RPMI8226 (cell line): ENCODE measurements at places on chromosomes 7 and 10.
A peak's percentile ranks its signal among the peaks of the same experiment; 100 is the strongest.

DNA sequence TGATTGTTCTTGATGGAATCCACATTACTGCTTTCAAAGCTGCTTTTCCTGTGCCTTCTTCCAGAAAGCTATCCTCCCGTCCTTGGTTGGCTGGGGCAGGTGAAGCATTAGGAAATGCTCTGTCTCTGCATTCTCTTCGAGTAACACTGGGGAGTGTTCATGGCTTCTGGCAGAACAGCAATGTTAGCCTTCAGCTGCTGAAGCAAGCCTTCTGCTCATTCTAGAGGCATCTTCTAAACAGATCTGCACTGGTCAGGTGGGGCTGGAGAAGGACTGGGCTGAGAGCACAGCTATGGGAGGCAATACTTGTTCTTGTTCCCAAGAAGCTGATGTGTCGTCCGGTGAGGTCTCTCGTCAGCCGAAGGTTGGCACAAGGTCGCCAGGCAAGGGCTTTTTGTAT is 80.6 kb downstream of the MGMT start:
- no peak for DNase-seq

DNA sequence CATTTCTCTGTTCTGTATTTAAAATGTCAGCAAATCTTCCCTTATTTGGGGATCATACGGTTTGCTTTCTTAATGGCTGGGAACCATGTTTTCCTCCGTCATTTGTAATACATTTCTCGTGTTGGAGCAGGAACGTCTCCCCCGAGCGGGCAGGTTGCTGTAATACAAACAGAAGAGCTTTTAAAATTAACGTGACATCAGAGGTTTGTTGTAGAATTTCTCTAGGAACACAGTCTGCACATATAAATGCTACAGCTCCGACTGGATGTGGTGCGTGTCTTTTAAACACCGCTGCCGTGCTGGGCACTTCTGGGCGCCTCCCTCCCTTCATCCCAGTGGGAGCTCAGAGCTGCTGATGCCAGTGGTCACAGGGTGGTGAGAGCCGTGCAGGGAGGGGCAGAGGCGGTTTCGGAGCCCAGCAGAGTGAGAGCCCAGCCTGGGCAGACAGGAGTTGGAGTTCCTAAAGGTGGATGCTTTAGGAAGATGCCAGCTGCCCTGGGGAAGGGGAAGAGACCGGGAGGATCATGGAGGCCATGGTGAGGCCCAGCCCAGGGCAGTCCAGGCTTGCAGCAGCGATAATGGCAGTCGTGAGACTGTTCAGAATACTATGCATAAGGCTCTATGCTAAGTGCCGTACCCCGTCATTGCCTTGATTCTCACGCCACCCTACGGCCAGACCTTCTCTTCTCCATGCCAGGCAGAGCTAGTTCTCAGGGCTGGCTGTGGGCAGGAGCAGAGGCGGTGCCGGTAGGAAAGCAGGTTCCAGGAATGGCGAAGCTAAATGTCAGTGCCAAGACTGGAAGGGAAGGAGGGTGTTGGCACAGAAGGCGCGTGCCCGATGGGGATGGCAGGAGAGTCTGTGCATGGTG is 96.2 kb downstream of the GLRX3 start:
- DNase-seq, result no peak

GRCh38 chr10:46037107-46037825 is 6.8 kb upstream of the NCOA4 start:
- DNase-seq, result no peak

DNA sequence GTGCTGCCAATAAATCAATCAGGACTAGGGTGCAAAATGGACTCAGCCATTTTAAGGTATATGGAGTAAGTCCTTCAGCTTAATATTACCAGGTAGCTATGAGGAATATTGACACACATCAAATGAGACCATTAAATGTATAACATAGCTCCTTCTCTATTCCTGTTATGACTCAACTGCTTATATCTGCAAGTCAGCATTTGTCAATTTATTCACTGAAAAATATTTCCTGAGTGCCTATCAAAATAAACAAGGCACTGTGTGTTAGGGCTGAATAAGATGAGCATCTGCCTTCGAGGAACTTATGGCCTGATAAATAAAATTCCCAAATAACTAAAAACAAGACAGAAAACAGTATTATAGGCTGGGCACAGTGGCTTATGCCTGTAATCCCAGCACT is 113.8 kb downstream of the CDK6 start:
- DNase-seq, result no peak

GRCh38 chr7:136392856-136393255 is 415.7 kb upstream of the MTPN start:
- no peak for DNase-seq

DNA sequence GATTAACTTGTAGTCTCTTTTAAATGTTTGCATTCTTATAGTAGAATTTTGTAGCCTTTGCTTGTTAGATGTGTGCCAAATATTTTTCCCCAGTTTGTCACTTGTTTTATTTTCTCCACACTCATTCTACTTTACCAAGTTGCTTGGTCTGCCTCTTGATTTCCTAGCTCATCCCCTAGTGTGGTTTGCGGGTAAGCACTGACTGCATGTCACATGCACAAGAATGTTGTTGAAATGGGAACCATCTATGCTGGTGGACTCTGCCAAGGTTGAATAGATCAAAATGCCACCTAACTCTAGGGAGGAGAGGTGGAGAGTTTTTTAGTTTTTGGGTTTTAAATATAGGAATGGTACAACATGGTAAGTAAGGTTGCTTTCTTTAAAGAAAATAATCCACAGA is 47.6 kb downstream of the FZD1 start:
- DNase-seq, result no peak

DNA sequence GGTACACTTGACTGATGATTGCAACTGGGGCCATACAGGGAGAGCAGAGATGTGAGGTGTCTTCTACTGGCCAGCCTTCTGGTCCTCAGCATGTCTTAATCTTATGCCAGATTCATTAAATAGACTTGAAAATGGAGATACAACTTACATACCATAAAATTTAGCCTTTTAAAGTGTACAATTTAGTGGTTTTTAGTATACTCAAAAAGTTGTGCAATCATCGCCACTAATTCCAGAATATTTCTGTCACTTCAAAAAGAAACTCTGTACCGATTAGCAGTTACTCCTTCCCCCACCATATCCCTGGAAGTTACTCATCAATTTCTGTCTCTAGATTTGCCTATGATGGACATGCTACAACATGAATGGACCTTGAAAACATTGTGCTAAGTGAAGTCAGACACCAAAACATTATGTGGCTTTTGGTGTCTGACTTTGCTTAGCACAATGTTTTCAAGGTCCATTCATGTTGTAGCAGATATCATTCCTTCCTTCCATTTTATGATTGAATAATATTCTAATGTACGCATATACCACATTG is 53.0 kb downstream of the SH2D4B start:
- no peak for DNase-seq

DNA sequence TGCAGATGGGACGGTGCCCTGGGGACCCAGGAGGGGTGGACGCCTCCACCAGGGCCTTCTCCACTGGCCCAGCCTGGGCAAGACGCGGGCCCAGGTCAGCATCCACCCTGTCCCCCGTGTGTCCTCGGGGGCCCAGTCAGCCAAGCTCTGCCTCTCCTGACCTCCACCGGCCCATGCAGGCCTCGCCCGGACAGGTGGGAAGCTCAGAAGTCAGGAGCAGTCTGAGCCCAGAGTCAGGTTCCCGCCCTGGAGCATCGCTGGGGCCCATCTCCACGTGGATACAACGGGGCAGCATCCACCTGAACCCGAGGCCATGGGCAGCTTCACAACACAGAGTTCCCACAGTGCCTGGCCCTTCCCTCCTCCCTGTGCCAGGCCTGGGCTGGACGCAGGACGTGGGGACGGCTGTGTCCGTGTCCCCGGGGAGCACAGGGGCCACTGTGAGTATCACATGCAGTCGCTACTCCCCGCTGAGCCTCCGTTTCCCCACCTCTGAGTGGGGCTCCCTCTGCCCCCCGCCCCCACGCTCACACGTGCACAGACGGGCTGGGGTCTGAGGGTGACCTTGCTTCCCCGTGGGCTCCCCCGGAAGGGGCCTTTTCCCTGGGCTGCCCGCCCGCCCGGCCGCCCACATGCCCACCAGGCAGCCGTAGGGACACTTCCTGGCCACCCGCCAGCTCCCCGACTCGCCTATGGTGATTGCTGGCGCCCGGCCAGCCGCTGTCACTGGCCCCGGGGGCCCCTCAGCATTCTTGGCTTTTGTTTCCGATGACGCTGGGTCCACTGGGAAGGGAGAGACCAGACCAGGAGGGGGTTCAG is 64.3 kb downstream of the PDGFA start:
- DNase-seq, result peak; percentile 42

DNA sequence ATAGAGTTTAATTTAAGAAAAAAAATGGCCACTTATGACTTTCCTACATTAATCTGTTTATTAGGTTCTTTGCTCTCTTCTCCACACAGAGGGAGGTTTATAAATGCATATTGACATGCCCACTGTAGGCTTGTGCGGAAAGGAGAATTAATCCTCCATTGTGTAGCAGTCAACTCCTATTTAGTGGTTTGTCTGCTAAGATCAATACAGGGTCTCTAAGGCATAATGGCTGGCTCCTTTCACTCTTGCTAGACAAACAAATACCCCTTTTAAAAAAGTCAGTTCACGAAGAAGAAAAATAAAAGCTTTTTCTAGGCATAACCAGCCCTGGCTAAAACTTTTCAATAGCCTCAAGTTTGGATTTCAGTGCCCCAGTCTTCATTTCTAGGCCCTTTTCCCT is 141.6 kb downstream of the TSPAN12 start:
- no peak for DNase-seq

GRCh38 chr7:132359743-132360142 is 216.5 kb downstream of the PLXNA4 start:
- no peak for DNase-seq

DNA sequence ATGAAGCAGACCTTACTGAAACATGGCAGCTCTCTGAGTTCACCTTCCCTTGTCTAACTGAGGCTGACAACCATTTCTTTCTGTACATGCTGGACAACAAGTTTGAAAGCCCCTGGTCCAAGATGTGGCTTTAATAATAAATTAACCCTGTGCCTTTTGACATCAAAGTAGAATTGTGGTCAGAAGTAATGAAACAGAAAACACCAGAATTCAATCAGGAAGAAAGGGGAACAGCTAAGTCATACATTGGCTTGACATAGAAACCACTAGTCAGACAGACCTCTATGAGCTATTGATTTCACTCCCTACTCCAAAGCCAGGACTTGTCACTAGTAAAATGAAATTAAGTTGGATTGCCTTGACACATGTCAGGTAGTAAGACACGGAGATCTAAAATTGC is 175.2 kb upstream of the ASAH2 start:
- DNase-seq, result no peak
